ENCODE measurements at places on chromosomes 3 and 15. TPM values are rescaled to one million over a fixed set of nuclear protein-coding genes. Genes with fewer than 3 reads are reported as not detected.

The VEPH1 gene
- total RNA-seq: 0.96 TPM

The RTP1 gene
- 0.43 TPM for total RNA-seq

The NRROS gene
- total RNA-seq: 0.58 TPM

The CNOT10 gene
- 46.2 TPM for total RNA-seq

DNA sequence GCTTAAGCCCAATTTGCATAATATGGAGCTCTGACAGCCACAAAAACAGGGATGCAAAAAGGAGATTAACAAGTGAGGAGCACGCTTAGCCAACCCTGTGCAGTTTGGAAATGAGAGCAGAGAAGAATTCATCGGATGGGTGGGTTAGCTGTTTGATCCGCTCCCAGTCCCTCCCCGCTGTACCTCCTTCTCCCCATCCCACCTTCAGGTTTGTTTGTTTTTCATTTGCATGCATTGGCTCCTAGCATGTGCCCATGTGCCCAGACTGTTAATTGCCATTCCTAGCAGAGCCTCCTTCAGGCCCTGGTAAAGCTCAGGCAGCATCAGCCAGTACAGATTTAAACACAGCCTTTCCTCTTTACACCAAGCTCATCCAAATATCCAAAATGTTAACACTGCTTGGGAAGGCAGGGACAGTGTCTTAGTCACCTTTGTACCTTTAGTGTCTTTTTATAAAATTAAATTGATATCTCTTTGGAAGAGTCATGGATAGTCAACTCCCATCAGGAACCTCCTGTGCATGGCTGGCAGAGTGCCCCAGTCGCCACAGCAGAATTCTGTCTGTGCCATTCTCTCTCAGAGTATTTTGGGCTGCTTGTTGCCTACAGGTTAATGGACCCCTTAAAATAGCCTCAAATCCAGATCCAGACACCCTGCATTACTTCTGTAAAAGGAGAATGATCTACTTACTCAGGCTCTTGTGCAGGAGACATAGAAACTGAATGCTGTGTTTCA lies 244.2 kb downstream of the LSAMP start:
- H3K36me3 ChIP-seq: no peaks in the 10 kb centered on the region
- H3K27me3 ChIP-seq: no peaks in the 10 kb centered on the region
- DNase-seq: no peak
- H3K27ac ChIP-seq: no peak overlapping the region
- H3K4me3 ChIP-seq: no peak overlapping the region

DNA sequence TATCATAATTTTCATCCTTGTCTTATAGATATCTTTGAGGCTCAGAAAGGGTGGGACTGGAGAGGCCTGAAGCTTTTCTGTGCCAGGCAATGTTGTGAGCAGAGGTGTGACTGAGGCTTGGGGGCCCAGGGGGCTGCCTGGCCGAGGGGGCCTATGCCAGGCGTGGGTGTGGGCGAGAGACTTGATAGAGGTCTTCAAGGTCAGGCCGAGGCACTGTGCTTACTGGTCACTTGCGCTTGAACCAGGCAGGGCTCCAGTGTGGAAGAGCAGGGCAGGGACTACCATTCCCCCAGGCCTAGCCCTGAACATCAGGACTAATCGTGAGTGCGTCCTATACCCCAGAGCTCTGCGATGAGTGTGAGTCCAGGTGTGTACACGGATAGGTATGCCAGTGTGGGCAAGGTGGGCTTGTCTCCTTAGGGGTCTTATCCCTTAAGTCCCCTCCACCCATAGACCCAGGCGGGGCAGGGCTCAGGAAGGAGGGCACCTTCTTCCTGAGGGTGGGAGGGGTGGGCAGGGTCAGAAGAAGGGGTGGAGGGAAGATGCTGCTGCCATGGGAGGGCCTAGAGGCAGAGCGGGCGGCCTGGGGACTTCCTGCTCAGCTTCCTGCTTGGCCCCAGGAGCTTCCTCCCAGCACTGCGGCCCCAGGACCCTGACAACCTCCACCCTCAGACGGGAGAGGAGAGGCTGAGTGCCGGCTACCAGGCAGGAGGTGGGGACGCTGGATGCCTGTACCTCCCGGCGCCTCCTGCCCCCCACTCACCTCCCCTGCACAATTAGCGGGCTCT lies 84.7 kb downstream of the LINGO1 start:
- H3K4me1 ChIP-seq: peaks cover 14% of the 10 kb centered on the region
- no peaks in the 10 kb centered on the region for H3K27me3 ChIP-seq
- DNase-seq: no peak
- H3K4me3 ChIP-seq: no peak overlapping the region
- H3K36me3 ChIP-seq: no peaks in the 10 kb centered on the region

- peaks cover 19% of the 10 kb centered on the region for H3K27me3 ChIP-seq
- DNase-seq: peak; percentile 30
- H3K4me1 ChIP-seq: peaks cover 33% of the 10 kb centered on the region
Measured at GRCh38 chr15:48643776-48644466, 1.6 kb downstream of the FBN1 start.

GRCh38 chr3:196314597-196314996 lies 3.4 kb downstream of the DYNLT2B start:
- H3K27ac ChIP-seq: no peak overlapping the region
- H3K36me3 ChIP-seq: no peaks in the 10 kb centered on the region
- no peaks in the 10 kb centered on the region for H3K27me3 ChIP-seq
- no peak for DNase-seq
- no peak overlapping the region for H3K4me3 ChIP-seq

DNA sequence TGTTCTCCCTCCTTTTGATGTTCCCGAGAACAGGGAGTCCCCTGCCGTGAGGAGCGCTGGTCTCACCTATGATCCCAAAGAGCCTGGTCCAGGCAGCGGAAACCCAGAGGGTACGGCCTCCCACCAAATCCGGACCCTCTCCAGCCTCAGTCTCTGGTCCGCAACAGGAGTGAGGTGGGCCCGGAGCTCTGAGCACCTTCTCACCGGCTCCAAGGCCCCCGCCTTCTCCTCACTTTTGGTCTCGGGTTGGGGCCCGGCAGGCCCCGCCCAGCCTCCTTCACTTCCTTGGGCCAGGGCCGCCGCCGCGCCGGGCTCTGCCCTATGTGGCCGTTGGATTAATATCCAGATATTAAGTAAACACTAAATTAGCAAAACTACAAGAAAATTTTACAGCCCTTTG lies 5.7 kb upstream of the SKOR1 start:
- H3K36me3 ChIP-seq: no peaks in the 10 kb centered on the region
- H3K4me1 ChIP-seq: peaks cover 30% of the 10 kb centered on the region
- DNase-seq: no peak
- no peak overlapping the region for H3K27ac ChIP-seq
- H3K4me3 ChIP-seq: no peak overlapping the region

DNA sequence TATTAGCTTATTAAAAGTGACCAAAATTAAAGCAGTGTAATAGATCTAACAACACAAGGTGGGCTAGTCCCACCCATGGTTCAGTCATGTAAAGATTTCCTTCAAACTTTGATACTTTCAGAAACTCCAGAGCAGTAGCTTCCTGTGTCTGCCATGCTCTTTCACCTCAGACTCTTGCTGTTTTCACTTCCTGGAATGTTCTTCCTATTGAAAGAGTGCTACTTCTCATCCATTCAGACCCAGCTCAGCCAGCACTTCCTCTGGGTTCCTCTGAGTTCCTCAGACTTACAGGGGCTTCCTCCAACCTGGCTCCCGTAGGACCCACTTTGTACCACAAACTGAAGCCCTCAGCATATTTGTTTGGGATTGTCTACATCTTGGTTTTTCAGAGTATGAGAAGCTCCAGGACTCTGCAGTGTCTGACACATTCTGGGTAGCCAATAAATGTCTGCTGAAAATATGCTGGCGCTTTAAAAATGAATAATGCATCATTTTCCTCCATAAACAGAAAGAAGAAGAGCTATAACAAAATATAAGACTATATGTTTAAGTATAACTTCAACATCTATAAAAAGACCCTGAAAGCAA lies 18.0 kb downstream of the NCEH1 start:
- no peaks in the 10 kb centered on the region for H3K27me3 ChIP-seq
- H3K27ac ChIP-seq: no peak overlapping the region
- no peaks in the 10 kb centered on the region for H3K4me1 ChIP-seq
- no peak for DNase-seq

DNA sequence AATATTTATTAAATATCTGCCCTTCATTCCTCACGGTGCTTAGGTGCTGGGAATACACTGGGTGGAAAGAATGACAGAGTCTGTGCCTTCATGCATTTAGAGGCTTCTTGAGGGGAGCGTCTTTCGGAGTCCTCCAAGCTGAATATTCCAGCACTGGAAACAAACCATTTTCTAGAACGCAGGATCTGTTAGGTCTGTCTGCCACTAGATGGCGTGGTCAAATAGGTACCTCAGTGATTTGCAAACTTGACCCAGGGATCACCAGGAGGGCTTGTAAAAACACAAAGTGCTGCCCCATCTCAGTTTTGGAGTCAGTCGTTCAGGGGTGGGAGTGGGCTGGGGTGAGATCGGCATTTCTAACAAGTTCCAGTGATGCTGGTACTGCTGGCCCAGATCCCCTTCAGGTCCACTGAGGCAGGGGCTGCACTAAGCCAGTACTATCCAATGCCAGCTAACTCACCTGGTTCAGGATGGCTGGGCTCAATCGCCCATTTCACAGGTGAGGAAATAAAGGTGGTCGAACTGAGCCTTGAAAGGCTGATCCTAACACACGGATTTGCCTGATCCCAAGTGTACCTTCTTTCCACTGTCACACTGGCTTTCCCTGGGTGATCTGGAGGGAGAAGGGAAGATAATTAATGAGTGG lies 14.8 kb downstream of the ARNT2 start:
- no peak overlapping the region for H3K4me3 ChIP-seq
- H3K36me3 ChIP-seq: no peaks in the 10 kb centered on the region
- peak; percentile 69 for DNase-seq
- no peak overlapping the region for H3K27ac ChIP-seq
- no peaks in the 10 kb centered on the region for H3K27me3 ChIP-seq

DNA sequence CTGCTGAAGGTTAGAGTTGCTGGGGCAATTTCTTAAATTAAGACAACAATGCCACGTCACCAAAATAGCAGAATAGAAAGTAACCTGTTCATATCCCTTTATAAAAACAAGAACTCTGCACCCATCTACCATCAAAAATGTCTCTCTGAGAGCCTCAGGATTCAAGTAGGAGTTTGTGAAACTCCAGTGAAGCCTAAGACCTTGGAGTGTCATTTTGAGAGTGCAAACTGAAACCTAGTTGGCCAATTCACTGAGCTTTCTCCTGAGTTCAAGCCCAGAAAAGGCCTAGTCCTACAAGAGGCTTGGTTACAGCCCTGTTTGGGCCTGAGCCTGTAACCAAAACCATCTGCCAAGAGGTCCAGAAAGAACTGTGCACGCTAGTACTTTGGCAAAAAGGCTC lies 335.1 kb downstream of the EFHB start:
- no peaks in the 10 kb centered on the region for H3K27me3 ChIP-seq
- H3K4me1 ChIP-seq: no peaks in the 10 kb centered on the region
- no peak for DNase-seq
- H3K4me3 ChIP-seq: no peak overlapping the region
- no peak overlapping the region for H3K27ac ChIP-seq
- no peaks in the 10 kb centered on the region for H3K36me3 ChIP-seq

All from neural progenitor cell (in vitro differentiated cells).